ENCODE measurements at places on chromosomes 7 and 10.
A peak's percentile ranks its signal among the peaks of the same experiment; 100 is the strongest.

- DNase-seq: no peak
Measured at GRCh38 chr7:20227291-20227795, 10.2 kb upstream of the MACC1 start.

GRCh38 chr7:81361769-81362312 is 408.0 kb downstream of the HGF start:
- DNase-seq: no peak

- peak; percentile 30 for DNase-seq
Measured at GRCh38 chr10:5297466-5297865, 67.3 kb upstream of the UCN3 start.

DNA sequence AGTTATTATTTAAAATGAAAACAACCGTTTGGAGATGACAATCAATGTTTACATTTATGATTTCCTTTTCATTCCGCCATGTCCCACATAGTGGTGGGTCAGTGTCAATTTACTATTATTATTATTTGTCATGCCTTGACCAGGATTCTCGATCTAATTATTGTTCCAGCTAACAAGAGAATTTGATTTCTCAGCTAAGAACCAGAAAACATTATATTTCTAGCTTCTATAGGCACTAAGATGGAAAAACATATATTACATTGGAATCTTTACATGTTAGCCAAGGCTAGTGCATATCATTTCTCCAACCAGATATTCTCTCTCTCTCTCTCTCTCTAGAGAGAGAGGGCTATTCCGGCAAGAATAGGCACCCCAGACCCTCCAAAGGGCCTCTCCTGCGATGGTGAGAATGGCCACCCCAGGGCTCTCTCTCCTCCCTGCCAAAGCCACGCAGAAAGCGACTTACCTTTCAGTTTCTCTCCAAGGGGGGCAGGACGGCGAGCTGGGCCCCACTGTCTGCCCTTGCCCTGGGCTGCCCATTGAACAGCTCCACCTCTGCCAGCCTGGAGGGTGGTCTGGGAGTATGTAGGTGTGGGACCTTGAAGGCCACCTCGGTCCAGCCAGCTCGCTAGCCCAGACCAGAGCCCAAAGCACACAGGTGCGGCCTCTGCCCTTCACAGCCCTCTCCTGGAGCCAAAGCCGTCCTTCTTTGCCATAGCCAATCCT is 2.4 kb downstream of the HOXA3 start:
- DNase-seq: no peak

GRCh38 chr7:130290745-130291144 is 2.2 kb upstream of the CPA4 start:
- DNase-seq: peak; percentile 66

- DNase-seq: no peak
Measured at GRCh38 chr10:96047004-96047649, 3.7 kb downstream of the CCNJ start.

DNA sequence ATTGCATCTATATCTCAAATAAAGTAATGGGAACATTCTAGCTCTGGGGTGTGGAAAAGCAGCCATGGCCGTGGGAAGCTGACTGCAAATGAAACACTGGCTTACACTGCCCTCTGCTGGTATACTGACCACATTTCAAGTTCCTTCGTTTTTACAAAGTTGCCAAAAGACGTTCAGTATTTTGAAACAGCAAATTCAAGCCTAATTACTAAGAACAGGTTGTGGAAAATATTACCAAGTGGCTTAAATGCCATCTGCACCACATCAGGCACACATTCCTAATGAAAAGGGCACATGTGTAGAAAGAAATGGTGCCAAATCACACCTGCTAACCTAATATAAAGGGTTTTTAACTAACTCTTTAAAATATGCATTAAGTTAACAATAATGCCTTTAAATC is 83.9 kb downstream of the JAZF1 start:
- peak; percentile 16 for DNase-seq

DNA sequence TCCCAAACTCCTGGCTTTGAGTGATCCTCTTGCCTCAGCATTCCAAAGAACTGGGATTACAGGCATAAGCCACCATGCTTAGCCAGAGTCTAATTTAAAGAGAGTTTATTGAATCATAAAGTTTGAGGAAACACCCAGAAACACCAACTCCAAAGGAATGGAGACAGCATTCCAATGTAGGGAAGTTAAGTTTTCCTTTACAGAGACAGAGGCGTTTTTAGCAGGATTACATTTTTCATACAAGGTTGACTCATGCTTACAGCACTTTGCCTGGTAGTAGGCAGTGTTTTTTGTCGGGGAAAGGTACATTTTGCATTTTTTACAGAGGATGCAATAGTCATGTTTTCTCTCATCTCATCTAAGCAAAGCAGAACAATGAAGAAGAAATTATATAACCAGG is 18.9 kb upstream of the OPN4 start:
- DNase-seq: no peak

DNA sequence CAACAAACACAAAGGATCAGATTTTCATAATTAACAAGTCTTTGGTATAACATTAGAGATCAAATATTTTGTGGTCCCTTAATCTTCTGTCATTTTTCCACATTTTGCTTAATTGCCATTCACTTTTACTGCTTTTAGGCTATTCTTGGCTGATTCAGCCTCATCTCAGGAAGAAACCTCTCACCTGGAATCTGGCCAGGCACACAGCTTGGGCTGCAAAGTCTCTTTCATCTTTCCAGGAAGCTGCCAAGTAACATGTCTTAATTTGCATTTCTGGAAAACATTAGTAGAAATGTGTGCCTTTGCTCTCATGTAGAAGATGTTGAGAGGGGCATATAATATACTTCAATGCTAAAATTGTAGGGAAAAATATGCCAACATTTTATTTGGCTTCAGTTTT is 174.2 kb upstream of the STEAP4 start:
- DNase-seq: peak; percentile 9

DNA sequence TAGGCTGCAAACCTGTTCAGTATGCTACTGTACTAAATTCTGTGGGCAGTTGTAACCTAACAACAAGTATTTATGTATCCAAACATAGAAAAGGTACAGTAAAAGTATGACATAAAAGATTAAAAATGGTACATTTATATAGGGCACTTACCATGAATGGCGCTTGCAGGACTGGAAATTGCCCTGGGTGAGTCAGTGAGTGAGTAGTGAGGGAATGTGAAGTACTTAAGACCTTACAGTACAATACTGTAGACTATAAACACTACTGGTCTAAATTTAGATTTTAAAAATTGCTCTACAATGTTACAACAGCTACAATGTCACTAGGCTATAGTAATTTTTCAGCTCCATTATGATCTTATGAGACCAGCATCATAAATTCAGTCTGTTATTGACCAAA is 146.0 kb upstream of the GNAI1 start:
- DNase-seq: no peak

- no peak for DNase-seq
Measured at GRCh38 chr10:18683427-18683826, 24.2 kb downstream of the ARL5B start.

DNA sequence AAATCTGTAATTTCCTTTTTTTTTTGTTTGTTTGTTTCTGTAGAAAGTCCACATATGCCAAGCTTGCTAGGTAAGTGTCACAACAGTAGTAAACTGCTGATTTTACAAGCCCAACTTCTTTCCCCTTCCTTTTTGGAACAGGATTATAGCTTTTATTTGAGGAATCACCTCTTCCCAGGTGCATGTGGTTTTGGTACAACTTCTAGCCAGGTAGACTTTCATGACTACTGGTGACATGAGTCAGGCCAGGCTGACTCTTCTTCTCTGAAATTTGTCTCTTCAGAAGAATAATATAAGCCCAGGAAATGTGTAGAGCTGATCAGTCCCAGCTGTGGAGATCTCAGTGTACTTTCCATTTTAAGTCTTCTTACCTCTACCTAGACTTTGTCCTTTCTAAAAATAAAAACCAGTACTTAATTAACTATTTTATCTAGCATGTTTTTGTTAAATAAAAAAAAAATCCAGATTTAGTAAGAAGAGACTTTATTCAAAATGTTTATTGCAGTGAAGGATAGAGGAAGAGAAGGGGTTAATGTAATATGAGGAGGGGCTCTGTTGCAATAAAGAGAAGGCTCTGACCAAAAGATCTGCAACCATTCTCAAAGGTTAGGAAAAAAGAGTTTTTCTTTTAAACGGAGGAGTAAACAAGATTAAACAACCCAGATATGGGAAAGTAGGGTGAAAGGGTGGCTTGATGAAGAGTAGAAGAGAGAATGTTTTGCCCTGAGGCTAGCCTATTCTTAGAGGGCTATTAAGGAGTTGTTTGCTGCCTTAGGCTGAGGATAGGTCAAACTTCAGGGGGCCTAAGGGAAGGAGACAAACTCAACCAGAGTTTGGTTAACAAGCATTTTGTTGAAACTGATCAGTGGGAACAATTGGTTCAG is 664.2 kb downstream of the SORCS1 start:
- no peak for DNase-seq

DNA sequence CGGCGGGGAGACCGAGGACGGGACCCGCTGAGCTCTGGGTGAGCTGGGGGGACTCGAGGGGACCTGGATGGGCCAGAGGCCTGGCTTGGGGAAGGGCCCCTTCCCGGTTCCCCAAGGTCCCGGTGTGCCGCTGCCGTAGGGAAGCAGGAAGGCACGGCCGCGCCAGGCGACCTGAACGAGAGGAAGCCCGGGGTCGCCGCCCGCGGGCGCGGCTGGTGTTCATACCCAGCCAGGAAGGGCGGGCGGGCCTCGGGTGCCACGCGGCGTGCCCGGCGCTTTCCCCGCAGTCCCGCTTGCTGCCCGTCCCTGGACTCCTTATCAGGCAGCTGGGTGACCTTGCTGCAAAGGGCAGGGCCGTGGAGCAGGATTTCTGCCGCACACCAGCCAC is 38.0 kb downstream of the ZNF777 start:
- no peak for DNase-seq

GRCh38 chr7:49333180-49333881 is 409.0 kb downstream of the CDC14C start:
- no peak for DNase-seq

DNA sequence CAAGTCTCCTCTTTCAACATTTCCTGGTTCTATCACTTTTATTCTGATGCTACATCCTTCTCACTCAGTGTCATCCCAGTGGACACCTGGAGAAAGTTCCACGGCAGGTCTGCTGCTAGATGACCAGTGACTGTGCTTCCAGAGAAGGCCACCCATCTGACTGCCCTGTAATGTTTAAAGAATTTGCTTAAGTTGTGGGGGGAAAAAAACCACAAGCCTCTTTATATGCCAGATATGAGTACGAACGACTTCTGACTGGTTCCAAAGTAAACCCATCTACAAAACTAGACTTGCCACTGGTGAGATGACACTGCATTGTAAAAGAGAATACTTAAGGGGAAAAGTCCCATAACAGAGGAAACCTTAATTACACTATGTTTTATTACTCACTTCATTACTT is 69.6 kb upstream of the VWC2 start:
- no peak for DNase-seq

DNA sequence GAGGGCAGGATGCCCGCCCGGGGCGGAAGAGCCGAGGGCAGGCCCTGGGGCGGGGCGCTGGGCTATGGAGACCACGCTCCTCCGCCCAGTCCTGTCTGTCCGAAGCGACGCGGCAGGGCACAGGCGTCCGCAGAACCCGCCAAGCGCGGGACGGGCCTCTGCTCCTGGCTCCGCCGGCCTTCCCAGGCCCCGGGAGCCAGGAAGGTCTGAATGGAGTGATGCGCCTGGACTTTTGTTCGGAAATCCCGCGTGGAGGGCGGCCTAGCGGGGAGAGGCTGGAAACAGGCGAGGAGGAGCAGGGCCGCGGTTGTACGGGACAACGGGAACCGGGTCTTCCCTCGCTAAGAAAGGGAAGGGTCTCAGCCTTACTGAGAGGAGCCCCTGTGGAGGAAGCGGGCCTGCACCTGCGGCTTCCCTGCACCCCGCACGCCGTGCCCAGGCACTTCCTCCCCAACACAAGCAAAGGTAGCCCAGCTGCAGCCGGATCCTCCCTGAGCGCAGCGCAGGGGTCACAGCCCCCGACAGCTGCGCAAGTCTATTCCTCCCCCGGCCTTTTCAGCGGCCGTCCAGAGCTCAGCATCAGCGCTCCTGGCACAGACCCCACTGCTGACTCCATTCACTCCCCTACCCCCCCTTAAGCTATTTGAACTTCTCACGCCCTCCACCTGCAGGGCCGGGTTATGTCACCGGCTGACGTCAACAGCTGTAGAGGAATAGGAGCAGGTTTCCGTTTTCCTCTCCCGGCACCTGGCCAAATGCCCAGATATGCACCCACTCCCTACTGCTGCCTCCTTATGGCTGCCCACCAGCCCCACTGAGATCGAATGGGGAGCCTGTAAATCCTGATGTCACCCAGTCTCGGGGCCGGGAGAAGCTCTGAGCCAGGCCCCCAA is 143.2 kb upstream of the RET start:
- DNase-seq: no peak

GRCh38 chr7:105830405-105831301 is 45.7 kb downstream of the ATXN7L1 start:
- DNase-seq: peak; percentile 73

GRCh38 chr10:87983716-87984115 is 120.3 kb downstream of the PTEN start:
- no peak for DNase-seq

GRCh38 chr7:101875283-101875846 is 57.9 kb downstream of the CUX1 start:
- DNase-seq: no peak

GRCh38 chr10:126065751-126066377 is 169.5 kb downstream of the FANK1 start:
- DNase-seq: peak; percentile 54

GRCh38 chr10:71835671-71836595 is 15.1 kb downstream of the PSAP start:
- DNase-seq: peak; percentile 91

GRCh38 chr10:113518816-113519591 is 33.8 kb upstream of the HABP2 start:
- DNase-seq: no peak

DNA sequence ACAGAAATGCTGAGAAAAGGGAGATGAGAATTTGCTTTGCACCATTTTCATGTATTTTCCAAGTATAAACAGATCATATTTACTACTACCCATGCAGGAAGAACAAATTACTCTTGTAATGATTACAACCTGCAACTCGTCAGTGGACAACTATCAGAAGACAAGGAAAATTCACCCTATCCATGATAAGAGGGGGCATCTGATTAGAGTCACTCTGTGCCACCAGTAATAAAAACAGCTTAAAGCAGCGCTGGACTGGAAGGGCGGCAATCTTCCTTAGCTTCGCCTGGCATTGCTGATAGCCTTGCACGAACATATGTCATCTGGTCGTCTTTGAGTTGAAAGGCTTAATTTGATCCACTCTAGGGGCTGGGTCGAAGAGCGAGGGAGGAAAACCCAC is 162.7 kb downstream of the SFMBT2 start:
- DNase-seq: no peak

GRCh38 chr10:6045314-6045848 is 16.8 kb downstream of the IL2RA start:
- no peak for DNase-seq

GRCh38 chr10:1465418-1465911 is 271.9 kb downstream of the ADARB2 start:
- DNase-seq: no peak

GRCh38 chr7:92534572-92534971 is 6.0 kb downstream of the RBM48 start:
- DNase-seq: no peak

Measured in MG63 (cell line).